ENCODE measurements at places on chromosomes 3 and 15.

GRCh38 chr3:101189796-101190195 is 130.6 kb downstream of the IMPG2 start:
- DNase-seq, result no peak

- no peak for DNase-seq
Observed at GRCh38 chr3:37741644-37742043, 120.0 kb upstream of the CTDSPL start.

GRCh38 chr15:91782221-91782620 is 71.3 kb upstream of the SLCO3A1 start:
- DNase-seq, result no peak

DNA sequence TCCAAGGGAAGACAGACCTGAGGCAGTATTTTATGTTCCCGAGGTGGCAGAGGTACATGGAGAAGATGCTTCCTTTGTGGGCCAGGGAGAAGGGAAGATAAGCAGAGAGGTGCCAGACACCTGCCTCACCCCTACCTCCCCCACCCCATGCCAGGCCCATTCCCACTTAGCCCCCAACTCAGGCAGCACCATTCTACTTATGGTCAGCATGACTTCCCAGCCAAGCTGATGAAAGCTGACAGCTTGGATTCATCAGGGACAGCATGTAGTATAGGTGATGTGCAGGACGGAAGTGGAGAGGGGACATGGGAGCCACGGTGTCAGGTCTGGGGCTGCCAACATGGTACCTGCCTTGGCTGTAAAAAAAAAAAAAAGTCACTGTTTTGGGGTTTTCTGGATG is 57.5 kb upstream of the CSPG4 start:
- DNase-seq, result no peak

- no peak for DNase-seq
Observed at GRCh38 chr3:193552923-193553322, 1.8 kb downstream of the ATP13A4 start.

GRCh38 chr3:66317750-66318376 is 97.1 kb downstream of the SLC25A26 start:
- no peak for DNase-seq

All from progenitor cell of endocrine pancreas (in vitro differentiated cells).